Muscle of leg (tissue), 16 donors: ENCODE measurements at places on chromosomes 7 and 10. TPM values are rescaled to one million over a fixed set of nuclear protein-coding genes. Genes with fewer than 3 reads are reported as not detected.

Gene GRM8
- 0.23 TPM for polyA plus RNA-seq

DNA sequence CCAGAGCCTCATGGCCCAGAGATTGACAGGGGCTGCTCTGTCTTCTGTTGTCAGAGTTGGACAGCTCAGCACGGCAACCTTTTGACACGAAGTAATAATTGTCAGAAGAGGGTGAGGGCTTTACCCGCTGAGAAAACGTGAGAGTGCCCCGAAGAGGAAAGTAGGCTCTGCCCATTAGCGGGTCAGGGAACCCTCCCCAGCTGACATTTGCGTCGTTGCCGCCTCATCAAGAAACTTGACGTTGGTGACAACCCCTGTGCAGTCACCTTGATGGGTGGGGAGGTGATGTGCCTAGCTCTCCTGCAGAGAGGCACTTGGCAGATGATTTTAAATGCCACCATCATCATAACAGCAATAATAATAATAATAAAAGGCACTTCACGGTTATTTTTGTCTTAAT is 202.1 kb downstream of the USP6NL start:
- no peak overlapping the region for H3K27ac ChIP-seq
- no peak overlapping the region for H3K4me3 ChIP-seq
- no peaks in the 10 kb centered on the region for H3K36me3 ChIP-seq
- H3K27me3 ChIP-seq = no peaks in the 10 kb centered on the region
- DNase-seq = no peak

- peak overlapping the region; percentile 31 for H3K27ac ChIP-seq
- H3K4me3 ChIP-seq = no peak overlapping the region
- peak; percentile 78 for DNase-seq
- peaks cover 61% of the 10 kb centered on the region for H3K4me1 ChIP-seq
- H3K27me3 ChIP-seq = no peaks in the 10 kb centered on the region
- no peaks in the 10 kb centered on the region for H3K36me3 ChIP-seq
Measured at GRCh38 chr10:122503886-122504609, 42.7 kb downstream of the HTRA1 start.

GRCh38 chr7:81469869-81470723 is 299.8 kb downstream of the HGF start:
- no peaks in the 10 kb centered on the region for H3K36me3 ChIP-seq
- no peak overlapping the region for H3K4me3 ChIP-seq
- peaks cover 6% of the 10 kb centered on the region for H3K4me1 ChIP-seq
- H3K27ac ChIP-seq = no peak overlapping the region
- no peaks in the 10 kb centered on the region for H3K27me3 ChIP-seq
